ENCODE measurements at places on chromosomes 12 and 14.

DNA sequence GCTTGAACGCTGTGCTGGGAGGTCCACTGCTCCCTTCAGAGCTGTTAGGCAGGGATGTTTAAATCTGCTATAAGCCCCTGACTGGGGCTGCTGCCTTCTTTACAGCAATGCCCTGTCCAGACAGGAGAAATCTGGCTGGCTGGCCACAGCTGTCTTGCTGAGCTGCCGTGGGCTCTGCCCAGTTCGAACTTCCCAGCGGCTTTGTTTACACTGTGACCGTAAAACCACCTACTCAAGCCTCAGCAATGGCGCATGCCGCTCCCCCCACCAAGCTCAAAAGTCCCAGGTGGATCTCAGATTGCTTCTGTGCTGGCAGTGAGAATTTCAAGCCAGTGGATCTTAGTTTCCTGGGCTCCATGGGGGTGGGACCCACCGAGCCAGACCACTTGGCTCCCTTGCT lies 35.8 kb downstream of the CKAP4 start:
- no peak for DNase-seq

DNA sequence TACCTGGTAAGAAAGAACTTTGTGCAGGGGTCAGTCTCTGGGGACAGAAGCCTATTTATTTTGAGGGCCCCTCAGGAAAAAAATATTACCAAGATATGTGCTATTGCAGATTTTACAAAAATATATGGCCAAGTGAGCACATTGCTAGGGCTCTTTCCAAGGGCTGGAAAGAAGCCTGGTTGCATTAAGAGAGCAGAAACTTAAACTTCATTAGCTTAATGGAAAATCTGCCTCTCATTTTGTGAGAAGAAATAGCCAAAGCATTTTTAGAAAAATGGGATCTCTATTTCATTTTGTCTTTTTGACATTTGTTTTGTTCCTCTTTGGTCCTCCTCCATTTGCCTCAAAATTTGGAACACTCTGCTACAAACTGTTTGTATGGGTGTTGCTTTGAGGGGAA lies 283.5 kb downstream of the NELL2 start:
- no peak for DNase-seq

- no peak for DNase-seq
Observed at GRCh38 chr12:66176105-66176900, 6.5 kb upstream of the TMBIM4 start.

GRCh38 chr12:31118347-31119191 lies 44.9 kb downstream of the DDX11 start:
- DNase-seq = no peak

GRCh38 chr14:99075061-99075460 lies 196.9 kb downstream of the BCL11B start:
- no peak for DNase-seq

DNA sequence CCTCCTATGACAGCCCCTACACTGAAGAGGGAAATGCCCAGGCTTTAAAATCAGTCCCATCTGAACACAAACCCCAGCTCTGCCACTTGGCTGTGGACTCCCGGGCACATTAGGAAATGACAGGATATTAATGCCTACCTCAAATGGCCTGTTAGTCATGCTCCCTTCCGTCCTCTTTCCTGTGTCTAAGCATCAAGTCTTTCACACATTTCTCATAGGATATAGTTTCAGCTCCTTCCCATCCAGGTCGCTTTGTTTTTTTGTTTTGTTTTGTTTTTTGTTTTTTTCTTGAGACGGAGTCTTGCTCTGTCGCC lies 16.1 kb downstream of the PLEK2 start:
- no peak for DNase-seq

Data from sciatic nerve (tissue), 2 donors.